ENCODE measurements at places on chromosomes 11 and 22.

DNA sequence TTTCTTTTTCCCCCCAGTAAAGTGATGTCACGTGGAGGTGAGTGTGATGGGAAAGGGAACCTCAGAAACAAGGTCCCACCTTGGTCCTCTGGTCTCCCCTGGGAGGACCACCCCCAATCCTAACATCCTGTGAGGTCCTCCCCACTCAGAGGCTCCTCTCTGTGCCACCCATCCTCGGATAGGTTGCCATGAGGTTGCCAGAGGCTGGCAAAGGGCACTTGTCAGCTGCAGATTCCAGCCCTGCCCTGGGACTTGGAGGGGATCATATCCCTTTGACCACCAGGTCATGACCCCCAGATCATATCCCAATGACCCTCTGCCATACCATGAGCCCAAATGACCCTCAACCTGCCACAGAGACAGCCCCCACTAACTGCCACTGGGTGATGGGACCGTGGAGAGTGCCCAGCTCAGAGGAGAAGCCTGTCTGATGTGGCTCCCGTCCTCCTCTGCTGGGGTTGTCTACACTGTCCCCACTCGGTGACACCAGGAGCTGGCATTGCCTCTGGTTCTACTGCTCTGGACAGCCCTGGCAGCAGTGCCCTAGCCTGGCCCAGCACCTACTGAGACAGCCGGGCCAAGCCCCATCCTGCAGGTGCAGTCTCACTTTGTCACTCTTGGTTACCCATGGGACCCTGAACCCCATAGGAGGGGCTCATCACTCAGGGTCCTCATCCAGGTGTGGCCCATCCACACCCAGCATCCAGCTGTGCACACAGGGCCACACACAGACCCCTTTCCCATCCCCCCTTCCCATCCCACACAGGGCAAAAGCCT, 90.2 kb upstream of the KCNQ1OT1 start:
- DNase-seq: no peak

GRCh38 chr11:108589136-108589535, 4.4 kb downstream of the EXPH5 start:
- DNase-seq: no peak

DNA sequence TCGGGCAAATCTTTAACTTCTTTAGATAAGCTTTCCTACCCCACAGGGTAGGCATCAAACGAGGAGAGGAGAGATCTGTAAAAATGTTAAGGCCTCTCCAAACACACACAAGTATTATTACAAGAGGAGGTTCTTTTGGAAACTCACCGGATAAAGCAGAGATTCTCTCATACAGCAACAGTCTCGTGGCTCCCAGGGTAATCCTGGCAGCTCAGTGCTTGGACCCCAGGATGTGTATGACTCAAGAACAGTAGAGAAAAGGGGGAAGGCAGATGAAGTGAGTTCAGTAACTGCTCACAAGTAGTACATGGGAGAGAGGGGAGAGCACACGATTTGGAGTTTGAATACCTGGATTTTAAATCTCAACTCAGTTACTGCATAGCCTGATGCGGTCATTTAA, 120.9 kb downstream of the FEZ1 start:
- DNase-seq: no peak

- DNase-seq: no peak
These were observed 74.9 kb downstream of the PACSIN2 start for GRCh38 chr22:42939941-42940653.

DNA sequence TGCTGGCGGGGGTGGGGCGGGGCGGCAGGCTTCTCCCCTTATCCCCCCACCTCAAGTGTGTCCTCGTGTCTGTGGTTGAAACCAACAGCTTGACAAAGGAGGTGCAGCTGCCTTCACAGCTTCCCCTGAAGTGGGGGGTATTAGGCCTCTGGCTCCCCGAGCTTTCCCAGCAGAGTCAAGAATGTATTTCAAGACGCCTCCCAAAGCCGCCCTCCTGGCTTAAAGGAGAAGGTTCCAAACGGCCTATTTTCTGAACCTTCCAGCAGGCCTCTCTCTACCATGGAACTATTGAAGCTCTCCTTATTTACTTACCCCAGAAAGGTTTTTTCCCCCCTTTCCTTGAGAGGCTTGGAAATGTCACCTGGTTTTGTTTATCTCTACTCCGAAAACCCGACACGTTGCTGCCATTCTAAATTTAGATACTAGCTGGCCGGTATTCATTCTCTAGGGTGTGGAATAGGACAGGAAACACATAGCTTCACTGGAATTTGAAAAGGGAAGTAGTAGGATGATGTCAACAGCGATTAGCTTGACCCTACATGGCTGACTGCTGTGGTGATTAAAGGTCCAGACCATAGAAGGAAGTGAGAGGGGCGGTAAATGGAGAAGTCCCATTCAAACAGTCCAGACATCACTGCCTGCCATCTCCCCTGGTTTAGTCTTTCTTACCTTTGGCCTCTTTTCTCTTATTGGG, 671 bp upstream of the PICALM start:
- no peak for DNase-seq
